ENCODE measurements at places on chromosomes 7 and 10.

DNA sequence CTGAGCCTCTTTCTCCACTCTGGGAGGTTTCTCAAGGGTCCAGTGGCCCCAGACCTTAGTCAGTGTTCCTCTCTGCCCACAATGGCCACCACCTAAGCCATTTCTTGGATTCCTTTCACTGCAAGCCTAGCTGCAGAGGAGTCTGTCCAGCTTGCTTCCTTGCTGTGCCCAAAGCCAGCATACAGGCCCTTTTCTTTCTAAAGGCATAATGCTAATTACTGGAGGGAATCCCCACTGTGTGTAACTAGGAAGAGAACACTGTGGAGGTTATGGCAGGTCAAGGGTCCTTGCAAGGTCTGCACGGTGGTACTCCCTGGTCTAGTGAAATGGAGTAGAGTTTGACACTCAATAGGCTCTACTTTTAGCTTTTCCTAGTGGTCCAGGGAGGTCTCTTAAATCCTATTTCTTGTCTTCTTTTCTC lies 70.4 kb upstream of the CC2D2B start:
- DNase-seq, result no peak

GRCh38 chr7:33886149-33886623 lies 19.2 kb upstream of the BMPER start:
- DNase-seq, result no peak

- DNase-seq, result no peak
These were observed 581.3 kb downstream of the ATRNL1 start for GRCh38 chr10:115674496-115674895.

GRCh38 chr7:126529254-126529653 lies 723.5 kb downstream of the GRM8 start:
- DNase-seq, result no peak

- DNase-seq, result no peak
These were observed 69.2 kb upstream of the CAMK2B start for GRCh38 chr7:44394636-44395035.

DNA sequence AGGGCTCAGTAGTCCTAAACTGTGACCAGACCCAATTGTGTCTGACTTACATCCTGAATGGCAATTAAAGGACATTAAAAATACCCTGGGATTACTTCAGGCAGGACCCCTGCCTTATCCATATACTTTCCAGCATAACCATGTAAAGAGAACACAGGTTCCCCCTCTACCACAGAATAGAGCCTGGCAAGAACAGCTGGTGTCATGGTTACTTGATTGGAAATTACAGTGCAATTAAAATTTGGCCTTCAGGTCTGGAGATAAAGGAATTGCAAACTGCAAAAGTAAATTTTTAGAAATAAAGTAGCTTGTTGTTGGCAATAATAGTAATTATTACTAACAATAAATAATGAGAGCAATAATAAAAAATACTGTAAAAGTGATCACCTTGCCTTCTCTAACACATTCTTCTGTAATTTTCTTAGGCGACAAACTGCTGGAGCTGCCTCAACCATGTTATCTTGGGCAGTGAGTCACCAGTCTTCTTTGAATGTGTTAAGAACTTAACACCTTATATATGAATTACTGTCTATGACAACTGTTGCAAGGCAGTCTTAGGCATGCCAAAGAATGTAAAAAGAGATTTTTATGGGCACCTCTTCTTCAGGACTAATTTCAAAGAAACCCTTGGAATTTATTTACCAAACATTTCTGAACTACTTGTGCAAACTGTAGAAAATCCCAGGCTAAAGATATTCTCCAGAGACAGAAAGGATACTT lies 53.7 kb downstream of the HIBADH start:
- DNase-seq, result no peak

DNA sequence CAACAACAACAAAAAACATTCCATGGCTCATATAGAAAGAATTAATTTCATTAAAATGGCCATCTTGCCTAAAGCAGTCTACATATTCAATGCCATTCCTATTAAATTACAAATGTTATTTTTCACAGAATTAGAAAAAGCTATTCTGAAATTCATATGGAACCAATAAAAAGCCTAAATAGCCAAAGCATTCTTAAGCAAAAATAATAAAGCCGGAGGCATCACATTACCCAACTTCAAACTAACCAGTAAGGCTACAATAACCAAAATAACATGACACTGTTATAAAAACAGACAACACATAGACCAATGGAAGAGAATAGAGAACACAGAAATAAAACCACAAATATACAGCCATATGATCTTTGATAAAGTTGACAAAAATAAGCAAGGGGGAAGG lies 330.4 kb downstream of the KIF20B start:
- no peak for DNase-seq

DNA sequence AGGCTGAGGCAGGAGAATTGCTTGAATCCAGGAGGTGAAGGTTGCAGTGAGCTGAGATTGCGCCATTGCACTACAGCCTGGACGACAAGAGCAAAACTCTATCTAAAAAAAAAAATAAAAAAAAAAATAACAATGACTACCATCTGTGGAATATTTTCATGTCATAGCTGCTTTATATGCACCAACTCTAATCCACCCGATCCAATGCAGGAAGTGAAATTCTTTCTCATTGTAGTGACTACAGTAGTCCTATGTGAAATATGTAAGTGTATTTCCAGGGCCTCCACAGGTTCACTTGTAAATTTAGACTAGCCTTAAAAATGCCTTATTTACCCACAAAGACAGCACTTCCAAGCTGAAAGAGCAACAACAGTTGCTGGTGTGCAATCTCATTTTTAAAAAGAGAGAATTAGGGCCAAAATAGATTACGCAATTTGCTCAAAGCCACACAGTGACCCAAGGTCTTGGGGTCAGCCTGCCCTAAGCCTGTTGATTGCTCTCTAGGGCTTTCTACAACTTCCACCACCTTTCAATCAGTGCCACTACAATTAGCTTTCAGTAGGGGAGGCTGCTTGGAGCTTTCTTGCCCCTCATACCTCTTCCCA lies 25.8 kb upstream of the EGFR start:
- no peak for DNase-seq

DNA sequence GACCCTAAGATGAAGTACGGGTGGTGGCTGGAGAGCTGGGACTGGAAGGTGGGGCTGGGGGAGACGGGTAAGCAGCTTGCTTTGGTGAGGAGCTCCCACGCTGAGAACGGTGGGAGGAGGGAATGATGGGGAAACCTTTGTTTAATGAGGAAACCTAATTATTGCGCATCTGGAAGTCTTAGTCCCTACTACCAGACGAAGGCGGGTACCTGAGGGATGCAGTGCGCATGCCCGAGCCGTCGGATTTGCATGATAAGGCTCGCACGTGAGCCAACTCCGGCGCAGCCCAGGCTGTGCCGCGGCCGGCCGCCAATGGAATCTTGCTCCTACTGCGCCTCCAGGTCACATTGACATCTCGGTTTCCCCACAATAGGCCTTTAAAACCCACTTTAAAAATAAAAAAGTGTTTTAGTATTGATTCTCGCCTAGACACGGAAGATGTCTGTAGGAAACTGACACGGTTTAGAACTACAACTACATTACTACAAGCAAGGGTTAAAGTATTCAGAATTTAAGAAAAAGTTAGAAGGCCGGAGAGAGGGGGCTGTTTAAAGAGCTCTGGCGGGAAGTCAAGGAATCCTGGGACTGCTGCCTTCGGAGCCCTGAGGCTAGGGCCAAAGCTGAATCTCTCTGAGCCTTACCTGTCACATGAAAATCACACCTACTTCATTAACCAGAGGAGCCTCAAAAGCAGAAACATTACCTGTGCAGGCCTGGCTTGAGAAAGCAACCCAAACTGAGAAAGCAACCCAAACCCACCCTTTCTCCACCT lies 12.1 kb upstream of the DLX6 start:
- DNase-seq, result no peak

DNA sequence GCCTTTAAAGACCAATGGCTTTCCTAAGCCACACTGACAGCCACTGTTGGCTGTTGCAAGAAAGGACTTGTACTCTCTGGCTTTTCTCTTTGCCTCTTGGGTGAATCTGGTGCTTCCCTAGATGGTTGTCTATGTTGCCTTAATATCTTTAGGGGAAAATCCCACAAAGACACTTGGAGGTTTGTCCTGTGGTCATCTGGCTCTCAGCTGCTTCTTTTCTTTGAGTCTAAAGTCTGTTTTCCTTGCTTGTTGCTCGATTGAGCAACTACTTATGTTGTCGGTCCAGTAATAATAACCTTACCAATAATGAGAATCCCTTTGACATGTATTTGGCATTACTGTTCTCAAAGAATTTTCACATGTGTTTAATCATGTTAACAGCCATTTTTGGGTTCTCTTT lies 537.6 kb downstream of the LRMDA start:
- DNase-seq, result no peak

GRCh38 chr7:133863362-133864061 lies 263.6 kb upstream of the LRGUK start:
- DNase-seq, result no peak

DNA sequence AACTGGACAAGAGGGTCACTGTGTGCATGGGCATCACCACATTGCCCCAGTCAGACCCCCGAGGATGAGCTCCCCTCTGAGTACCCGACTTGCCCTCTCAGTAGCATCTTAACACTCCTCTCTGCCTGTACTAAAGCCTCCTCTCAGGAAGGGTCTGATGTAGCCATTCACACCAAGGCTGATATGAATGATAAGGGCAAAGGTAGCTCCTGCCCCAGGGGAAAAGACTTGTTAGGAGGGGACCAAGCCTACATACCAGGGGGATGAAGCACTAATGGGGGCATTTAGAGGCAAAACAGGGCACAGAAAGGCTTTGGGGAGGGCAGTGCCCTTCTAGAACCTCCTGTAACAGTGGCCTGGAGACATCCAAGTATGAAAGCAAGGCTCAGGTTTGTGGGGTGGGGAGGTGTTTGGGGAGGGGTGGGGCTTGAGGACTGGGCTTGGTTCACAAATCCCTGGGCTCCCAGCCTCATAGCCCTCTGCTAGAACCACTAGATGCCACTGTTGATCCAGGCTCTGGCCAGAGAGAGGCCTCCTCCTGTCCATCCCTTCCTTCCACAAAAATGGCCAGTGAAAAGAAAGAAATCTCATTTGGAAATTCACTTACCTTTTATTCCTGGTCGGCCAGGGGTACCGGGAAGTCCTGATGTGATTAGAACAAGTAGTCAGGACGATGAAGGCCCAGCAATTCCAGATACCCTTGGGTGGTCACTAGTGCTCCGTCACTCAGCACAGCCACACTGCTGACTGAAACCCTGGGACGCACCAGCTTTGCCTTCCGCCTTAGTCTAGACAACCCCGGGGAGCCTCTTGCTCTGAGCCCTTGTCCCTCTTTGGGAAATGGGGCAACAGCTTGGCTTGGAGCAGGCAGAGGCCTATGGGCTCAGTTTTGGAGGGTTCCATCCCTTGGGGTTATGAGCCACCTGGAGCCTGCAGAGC lies 40.3 kb downstream of the COL17A1 start:
- no peak for DNase-seq

DNA sequence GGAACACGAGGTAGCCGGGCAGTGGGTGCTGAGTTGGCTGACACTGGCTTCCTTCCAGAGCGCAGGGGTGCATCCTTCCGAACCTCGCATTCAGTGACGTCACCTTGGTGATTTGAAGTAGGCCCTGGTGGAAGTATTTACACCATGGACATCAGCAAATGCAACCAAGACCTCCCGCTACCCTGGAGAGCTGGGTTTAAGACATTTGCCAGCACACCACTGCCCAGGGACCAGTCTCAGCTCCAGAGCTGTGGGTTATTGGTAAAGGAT lies 106.4 kb upstream of the GPR26 start:
- no peak for DNase-seq

DNA sequence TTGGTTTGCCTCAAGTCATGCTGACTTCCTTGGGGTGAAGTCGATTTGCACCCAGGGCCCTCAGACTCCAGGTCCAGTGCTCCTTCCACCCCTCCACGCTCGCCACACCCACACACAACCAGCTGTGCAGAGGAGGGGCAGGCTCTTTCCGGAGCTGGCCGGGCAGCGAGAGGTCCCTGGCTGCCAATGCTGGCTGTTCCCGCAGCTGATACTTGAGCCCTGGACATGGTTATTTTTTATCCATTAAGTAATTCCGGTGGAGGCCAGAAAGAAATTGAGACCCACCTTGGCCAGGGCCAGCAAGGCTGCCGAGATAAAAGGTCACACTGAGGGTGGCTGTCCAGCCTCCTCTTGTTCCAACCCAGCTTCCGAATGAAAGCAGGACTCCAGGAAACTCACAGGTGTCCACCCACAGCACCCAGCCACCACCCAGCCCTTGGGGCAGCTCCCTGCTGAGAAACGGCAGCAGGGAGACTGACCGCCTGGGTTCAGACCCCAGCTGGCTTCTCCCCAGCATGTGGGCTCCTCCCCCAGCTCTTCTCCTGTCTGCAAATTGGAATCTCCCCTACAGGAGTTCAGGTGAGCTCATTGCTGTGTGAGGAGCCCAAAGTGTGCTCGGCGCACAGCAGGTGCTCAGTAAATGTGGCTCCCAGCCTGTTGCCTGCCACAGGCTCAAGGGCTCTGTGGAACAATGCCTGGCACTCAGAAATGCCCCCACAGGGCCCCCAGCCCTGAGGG lies 77.8 kb downstream of the PDGFA start:
- no peak for DNase-seq

- DNase-seq, result no peak
These were observed 255.9 kb downstream of the USP6NL start for GRCh38 chr10:11355592-11355991.

DNA sequence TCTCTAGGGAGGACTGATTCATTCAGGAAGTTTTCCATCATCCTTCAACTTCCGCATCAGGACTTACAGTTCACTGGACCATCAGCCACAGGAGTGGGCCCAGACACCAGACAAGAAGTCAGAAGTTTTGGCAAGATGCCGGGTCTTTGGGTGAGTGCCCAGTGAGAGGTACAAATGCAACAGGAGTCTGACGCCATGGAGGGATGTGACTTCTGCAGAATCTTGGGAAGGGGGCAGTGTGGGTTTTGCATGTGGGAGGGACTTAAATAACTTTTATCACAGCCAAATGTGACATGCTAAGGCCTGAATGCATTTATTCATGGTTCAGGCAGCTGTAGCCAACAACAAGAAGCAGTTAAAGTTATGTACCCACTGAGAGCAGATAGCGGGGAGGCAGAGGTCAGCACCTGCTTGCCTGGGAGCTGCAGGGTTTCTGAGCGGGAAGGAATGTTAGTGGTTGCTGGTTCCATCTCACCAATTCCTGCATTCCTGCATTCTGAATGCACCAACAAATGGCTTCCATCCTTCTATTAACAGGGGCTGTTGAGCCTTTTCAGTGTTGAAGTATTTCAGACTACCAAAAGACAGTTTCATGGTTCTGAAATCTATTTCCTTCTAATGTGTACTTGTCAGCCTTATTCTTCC lies 375.2 kb downstream of the PAXIP1 start:
- no peak for DNase-seq

- DNase-seq, result no peak
These were observed 24.3 kb upstream of the CPA2 start for GRCh38 chr7:130242198-130243014.

DNA sequence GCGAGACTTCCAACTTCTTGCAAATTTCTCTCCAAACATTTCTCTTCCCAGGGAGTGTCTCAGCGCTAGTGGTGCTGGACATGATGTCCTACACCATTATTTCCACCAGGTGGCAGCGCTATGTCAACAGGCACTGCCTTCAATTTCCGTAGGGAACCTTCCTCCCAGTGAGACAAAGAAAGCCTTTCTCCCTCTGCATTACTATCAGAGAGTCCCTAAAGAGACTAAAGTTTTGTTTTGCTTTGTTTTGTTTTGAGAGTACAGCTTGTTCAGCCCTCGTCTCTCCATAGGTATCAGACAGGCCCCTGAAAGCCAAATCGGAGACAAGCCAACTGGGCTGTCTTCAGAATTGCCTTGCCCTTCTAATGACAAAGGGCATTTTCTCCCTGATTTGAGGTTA lies 44.2 kb upstream of the GGCT start:
- DNase-seq, result peak; percentile 30
